Right lung (tissue), 10 donors: ENCODE measurements at places on chromosomes 11 and 22. TPM values are rescaled to one million over a fixed set of nuclear protein-coding genes. Genes with fewer than 3 reads are reported as not detected.

DNA sequence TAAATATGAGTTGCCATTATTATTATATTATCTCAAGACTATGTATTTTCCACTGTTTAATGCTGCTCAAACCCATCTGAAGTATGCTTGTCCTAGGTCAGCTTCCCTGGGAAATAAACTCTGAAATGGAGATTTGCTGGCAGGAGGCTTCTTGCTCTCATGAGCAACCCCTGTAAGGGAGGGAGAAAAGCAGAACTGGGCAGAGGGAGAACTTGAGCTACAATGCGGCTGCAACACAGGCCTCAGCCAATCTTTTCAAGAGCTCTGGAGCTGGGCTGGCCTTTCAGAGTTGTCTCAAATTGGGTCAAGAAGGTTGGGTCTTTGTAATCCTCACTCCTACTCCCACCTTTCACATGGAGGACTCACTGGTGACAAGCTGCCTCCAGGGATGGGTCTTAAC is 412.6 kb downstream of the TENM4 start:
- DNase-seq: no peak

DNA sequence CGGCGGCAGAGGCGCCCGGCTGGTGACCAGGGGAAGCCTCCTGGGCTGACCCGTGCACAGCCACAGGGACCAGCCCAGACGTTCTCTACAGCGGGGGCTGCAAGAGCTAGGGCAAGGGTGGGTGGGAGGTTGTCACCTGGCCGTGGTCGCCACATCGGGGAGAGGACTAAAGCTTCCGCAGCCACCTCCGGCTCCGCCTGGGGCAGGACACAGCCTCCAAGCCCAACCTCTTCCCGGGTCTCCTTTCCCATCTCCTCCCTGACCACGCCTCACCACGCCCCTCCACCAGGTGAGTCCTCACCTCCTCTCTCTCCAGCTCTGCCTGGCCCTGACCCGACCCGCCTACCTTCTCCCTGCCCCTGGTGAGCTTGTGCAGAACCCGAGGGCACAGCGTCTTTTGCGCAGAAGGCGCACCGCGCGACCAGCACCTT is 75.9 kb upstream of the LMO1 start:
- DNase-seq: no peak

GRCh38 chr22:44020981-44021380 is 3.1 kb upstream of the PARVB start:
- DNase-seq: no peak

DNA sequence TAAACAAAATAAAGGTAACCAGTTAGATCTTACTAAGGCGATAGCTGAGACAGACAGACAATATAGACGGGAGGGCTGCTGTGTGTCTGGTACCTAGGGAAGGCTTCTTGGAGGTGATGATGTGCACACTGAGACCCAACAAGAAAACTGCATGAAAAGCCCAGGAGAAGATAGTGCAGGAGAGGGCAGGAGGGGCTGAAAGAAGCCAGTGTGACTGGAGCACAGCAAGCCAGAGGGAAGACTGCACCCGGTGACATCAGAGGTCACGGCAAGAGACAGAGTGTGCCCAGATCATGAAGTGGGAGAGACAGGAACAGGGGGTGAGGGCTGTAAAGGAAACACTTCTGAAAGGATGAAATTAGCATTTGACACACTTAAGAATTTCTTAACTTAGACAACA is 266.3 kb downstream of the BRD1 start:
- DNase-seq: no peak

DNA sequence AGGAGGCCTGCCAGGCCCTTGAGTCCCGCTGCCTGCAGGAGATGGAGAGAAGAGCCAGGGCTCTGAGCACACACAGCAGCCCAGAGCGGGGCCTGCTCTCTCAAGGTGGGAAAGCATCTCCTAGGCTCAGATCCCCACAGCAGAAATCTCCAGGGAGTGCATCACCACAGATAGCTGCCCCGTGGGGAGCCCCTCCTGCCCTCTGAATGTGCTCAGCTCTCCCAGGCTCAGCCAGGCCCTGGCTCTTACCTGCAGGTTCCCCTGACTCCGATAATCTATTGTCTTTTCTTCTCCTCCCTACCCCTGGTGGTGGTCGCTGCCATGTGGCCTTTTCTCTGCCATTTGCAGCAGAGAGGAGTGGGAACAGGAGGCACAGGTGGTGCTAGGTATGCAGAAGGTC is 49.9 kb downstream of the BTG4 start:
- DNase-seq: no peak

DNA sequence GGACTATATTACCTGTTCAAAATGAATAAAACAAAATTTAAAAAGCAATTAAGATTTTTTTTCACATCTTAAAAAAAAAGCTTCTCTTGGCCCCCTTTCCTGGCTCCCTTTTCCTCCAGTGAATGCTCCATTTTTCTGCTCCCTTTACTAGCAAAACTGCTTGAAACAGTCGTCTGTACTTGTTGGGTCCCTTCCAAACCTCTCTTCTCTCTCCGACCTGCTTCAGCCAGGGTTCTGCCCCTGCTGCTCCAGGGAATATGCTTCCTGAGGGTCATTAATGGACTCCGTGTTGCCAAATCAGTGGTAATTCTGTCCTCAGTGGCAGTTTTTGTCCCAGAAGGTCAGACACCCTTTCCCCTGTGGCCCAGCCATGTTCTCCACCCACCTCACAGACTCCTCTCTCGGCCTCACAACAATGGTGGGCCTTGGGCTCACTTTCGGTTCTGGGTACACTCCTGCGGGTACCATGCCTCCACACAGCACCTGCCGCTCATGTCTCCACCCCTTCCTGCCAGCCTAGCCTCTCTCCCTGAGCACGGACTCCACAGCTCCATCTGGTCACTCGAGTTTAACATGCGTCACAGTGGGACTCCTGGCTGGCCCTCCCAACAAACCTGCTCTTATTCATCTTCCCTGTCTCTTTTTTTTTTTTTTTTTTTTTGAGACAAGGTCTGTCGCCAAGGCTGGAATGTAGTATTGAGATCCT is 7.8 kb upstream of the POLR3H start:
- DNase-seq: no peak

DNA sequence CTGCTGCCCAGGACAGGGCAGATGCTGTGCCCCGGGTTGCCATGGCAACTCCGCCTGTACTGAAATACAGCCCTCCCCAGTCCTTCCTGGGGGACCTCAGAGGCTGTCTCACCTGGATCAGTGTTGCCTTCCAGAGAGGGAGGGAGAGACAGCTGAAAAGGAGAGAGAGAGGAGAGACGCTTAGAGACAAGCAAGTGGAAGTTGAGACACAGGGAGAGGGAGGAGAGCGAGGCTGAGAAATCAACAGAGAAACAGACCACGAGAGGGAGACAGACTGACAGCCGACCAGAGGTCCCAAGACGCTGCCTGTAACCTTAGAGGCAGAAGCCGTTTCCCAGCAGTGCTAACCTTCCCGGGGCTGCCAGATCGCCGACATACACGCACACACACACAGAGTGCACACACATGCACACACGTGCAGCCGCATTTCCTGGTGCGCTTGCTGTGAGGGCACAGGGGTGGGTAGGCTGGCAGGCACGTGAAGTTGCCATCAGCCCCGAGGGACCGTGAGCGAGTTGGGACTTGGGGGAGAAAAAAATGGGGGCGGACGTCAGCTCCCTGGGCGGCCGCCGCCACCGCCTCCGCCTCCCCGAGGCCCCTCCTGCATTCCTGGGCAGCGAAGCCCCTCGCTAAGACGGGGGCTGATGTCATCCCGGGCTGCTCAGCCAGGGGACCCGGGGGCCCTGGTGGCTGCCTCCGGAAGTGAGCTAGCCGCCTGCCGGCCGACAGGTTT is 88.6 kb upstream of the CRYBB3 start:
- peak; percentile 74 for DNase-seq

DNA sequence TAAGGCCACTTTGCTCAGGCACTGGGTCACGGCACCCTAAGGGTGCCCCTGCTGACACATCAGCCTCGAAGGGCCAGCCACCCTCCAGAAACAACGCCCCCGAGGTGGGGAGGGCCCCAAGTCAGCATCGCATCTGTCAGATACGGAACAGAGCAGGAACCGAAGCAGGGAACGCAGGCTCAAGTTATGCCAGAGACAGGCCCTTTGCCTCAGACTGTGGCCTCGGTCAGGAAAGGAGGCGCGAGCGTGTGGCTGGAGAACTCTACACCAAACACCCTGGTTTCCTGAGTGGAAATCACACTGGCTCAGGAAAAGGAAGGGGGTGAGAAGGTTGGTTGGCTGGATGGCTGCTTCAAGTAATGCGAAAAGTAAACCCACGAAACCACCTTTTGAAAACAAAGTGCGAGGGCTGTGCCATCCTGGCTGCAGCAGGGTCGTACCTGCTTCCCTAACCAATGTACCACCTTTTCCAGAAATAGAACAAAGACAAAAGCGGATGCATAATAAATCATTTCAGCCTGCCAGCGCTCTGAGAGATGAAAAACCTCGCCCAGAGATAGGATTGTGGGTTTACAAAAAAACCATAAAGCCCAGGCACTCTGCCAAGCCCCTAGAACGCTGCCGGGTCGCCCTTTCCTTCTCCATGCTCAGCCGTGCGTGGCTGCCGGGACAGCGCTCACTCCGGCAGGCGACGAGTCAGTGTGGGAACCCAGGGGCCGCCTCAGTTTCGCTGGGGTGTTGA is 38.6 kb downstream of the TRMU start:
- no peak for DNase-seq

DNA sequence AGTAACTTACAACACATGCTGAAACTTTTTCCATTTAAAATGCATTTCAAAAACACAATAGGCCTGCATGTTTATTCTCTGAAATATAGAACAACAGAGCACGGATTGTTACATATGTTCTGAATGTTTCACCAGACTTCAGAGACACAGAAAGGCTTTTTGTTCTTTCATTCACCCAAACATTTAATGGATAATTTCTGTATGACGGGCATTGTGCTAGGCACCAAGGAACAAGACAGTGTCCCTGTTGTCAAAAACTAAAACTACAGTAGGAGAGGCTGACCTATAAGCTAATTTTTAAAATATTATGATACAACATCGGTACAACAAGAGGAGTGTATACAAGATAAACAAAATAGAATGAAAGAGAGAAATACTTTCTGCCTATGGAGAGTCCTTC is 81.9 kb upstream of the TEAD1 start:
- no peak for DNase-seq

DNA sequence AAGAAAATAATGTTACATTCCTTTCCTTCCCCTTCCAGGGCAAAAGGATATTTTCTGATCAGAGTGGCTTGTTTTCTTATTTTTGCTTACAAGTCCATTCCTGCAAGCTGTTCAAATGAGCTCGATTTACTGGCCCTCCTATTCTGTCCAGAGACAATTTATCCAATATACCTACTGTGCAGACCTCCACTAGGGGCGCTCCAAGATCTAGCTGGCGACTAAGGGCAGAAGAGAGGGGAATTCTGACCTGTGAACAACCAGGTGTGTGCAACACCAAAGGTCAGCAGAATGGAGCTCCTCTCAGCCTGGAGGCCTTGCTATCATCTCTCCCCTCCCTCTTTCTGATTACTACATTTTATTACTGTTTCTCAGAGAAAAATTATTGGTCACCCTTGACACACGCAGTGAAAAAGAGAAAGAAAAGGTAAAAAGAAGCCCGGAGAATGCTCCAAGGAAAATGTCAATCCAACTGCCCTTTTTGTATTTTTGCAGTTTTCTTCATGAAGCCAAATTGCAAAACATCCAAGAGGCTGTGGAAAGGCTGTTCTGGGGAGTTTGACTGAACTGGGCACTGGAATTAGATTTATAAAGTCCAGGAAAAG is 3.2 kb downstream of the SEZ6L start:
- DNase-seq: no peak

- peak; percentile 49 for DNase-seq
Measured at GRCh38 chr22:31344578-31345330, 1.4 kb downstream of the PATZ1 start.

GRCh38 chr11:528815-529727 is 6.3 kb downstream of the HRAS start:
- DNase-seq: no peak

- DNase-seq: no peak
Measured at GRCh38 chr22:24996420-24996952, 44.0 kb downstream of the KIAA1671 start.

- no peak for DNase-seq
Measured at GRCh38 chr11:9211322-9211721, 53.8 kb downstream of the DENND5A start.

GRCh38 chr22:20857247-20857643 is 1.4 kb downstream of the PI4KA start:
- DNase-seq: no peak

- no peak for DNase-seq
Measured at GRCh38 chr22:32340411-32340810, 17.3 kb upstream of the RFPL3 start.

GRCh38 chr11:45385423-45385822 is 99.3 kb upstream of the SYT13 start:
- no peak for DNase-seq

- no peak for DNase-seq
Measured at GRCh38 chr11:94776351-94777321, 8.5 kb downstream of the AMOTL1 start.

- DNase-seq: no peak
Measured at GRCh38 chr11:13831696-13832095, 130.8 kb upstream of the SPON1 start.

DNA sequence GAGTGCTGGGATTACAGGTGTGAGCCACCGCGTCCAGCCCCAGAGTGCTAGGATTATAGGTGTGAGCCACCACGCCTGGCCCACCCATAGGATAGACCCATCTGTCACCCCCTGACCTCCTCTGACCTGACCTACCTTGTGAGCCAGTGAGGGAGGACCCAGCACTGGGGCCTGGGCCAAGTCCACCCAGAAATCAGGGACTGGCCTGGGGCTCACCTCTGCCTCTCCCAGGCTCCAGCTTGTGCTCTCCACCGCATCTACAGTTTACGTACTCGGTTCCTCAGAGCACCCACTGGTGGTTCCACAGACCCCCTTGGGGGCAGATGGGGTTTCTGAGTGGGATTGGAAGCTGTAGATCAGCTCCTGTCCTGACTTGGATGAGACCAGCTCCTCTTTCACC is 6.4 kb downstream of the SLC29A2 start:
- no peak for DNase-seq

DNA sequence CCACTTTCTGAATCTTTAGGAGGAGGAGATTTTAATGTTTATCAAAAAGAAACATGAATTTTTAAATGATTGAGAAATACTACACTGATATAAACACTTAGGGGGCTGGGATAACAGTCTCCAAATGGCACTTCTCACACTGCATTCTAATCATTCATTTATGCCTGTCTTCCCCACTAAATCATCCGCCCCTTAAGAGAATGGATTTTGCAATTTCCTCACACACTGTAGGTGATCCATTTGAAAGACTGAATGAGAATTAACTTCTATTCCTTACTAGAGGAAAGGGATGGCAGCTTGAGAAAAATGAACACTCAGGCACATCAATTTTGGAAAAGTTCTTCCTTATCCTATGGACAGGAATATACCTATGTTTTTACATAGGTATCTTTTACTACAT is 7.6 kb upstream of the POU2AF2 start:
- DNase-seq: no peak

The CNGA4 gene
- polyA plus RNA-seq: 1.5 TPM

The TEX12 gene
- 0.23 TPM for polyA plus RNA-seq

The LRRN4CL gene
- polyA plus RNA-seq: 0.55 TPM

The PNPLA3 gene
- 0.69 TPM for polyA plus RNA-seq

The MFRP gene
- not detected for polyA plus RNA-seq

The POTEH gene
- polyA plus RNA-seq: not detected

The CDPF1 gene
- polyA plus RNA-seq: 11.4 TPM

The P2RY6 gene
- 1.6 TPM for polyA plus RNA-seq

The BBOX1 gene
- 0.10 TPM for polyA plus RNA-seq

The TRIM21 gene
- polyA plus RNA-seq: 35.4 TPM
